ENCODE measurements at places on chromosomes 6 and 20.

- no peak for DNase-seq
These were observed 129.2 kb downstream of the UNC5CL start for GRCh38 chr6:40909811-40910210.

- DNase-seq, result no peak
These were observed 186.4 kb upstream of the MMS22L start for GRCh38 chr6:97469451-97469850.

GRCh38 chr6:156167016-156167624, 610.1 kb upstream of the ARID1B start:
- no peak for DNase-seq

DNA sequence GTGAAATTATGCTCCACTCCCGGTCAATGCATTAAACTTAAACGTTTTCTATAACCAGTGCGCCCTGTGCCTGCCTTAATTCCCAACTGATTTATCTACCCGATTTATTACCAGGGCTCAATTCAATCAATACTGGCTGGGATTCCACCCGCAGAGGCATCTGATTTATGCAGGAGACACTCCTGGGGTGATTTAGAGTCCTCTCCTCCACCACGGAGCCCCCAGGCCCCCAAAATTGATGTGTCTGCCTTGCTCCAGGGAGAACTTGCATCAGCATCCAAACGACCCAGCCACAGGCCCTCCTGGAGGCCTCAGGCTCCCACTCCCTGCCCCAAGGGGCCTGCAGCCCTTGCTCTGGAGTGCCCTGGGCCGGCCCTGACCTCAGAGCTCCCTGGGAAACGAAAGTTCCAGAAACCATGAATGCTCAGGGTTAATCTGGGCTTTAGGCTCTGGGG, 29.5 kb downstream of the ANKRD60 start:
- no peak for DNase-seq

DNA sequence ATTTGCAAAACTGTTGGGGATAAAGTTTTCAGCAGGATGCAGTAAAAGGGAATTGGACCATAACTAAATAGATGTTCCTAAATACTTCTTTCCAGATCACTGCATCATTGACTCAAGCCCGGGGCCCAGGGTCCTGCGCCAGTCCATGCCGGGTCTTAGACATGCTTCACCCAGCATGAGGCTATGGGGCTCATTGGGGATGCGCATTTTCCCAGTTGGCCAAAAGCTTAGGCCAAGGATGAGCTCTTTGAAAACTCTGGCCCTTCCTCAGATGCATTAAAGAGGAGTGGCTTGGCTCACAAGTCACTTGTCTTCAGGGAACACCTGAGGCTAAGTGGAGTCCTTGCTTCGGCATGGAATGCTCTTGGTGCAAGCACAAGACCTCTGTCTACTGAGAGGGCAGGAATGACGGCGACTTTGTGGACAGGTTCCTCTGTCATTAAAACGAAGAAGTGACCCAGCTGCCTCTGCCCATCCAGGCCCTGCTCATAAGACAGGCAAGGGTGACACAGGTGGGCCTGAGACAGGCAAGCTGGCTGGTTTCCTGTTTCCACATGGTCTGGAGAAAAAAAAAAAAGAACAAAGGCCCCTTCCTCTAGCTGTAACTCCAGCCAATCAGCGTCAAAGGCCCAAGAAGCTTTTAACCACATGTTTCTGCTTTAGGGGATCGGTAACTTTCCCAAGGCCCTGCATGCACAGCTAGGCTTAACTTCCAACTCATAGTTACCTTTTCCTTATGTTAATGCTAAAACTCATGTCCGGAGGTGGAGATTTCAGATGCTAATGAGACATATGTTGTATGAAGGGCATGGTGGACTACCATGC, 81.4 kb upstream of the CDH4 start:
- DNase-seq, result no peak

GRCh38 chr6:89488438-89488837, 55.5 kb downstream of the ANKRD6 start:
- DNase-seq, result no peak

GRCh38 chr6:20582586-20583443, 48.6 kb downstream of the CDKAL1 start:
- DNase-seq, result no peak
